HCT116 (cell line): ENCODE measurements at places on chromosomes 6 and 20. TPM values are rescaled to one million over a fixed set of nuclear protein-coding genes. Genes with fewer than 3 reads are reported as not detected.

DNA sequence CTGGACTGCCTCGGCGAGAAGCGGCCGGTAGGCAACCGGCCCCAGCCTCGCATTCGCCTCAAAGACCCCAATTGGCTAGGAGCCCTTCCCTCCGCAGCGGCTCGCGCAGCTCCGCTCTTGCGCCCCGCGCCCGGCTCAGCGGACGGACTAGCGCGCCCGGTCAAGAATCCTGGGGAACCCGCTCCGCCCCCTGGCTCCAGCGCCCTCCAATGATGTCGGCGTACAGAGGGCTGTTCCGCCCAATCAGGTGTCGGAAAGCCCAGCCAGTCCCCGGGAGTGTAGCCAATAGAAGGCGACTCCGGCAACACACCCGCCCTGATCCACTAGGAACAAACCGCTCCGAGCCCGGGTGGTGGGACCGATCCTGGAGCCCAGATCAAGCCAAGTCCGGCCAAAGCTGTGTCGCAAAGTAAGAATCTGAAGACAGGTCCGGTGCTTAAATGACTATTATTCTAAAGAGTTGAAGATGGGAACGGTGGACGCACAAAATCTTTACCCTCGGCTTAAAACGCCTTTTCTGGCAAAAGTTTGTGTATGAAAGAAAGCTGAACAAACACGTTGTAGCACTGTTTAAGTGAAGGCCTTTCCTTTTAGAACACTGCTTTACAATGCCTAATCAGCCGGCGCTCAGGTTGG, 132.2 kb downstream of the OGFRL1 start:
- DNase-seq = no peak

GRCh38 chr6:72894091-72894490, 272.2 kb downstream of the KCNQ5 start:
- no peak for DNase-seq

DNA sequence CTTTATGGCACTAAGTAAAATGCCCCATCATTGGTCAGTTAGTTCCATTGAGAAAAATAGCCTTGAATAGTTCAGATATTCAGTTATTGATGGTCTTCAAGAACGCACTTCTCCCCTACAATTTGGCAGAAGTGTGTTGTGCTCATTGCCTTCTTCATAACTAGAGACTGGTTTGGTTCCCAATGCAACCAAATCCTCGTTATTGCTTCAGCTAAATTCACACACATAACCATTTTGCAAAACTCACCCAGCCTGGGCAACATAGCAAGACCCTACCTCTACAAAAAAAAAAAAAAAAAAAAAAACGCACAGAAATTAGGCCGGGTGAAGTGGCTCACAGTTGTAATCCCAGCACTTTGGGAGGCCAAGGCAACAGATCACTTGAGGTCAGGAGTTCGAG, 32.1 kb downstream of the ZNF217 start:
- DNase-seq = no peak

DNA sequence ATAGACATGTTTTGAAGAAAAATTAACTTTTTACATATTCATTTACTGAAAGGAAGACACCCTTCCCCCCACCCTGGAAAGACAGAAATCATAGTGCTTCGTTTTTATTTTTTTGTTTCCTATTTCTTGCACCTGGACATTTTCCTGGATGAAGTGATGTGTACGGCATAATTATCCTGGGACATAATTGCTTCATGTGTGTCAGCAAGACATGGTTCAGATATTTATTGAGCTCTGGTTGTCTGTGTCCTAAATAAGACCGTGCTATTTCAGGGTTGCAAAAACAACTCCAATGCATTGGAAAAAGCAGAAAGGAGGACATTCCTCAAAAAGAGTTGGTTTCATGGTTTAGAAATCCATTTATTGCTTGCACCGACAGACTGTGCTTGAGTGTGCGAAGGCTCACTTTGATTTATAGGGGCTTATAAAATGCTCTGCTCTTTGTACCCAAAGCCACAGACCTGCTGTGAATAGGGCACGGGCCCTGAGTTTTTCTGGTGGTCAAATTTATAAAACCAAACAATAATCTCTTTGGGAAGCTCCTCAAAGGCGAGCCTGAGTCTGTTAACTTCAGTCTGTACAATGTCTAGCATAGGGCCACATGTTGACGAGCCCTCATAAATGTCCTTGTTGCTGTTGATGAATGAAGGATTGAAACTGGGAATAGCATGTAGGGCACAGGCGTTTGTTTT, 179.5 kb downstream of the SOX4 start:
- DNase-seq = no peak

DNA sequence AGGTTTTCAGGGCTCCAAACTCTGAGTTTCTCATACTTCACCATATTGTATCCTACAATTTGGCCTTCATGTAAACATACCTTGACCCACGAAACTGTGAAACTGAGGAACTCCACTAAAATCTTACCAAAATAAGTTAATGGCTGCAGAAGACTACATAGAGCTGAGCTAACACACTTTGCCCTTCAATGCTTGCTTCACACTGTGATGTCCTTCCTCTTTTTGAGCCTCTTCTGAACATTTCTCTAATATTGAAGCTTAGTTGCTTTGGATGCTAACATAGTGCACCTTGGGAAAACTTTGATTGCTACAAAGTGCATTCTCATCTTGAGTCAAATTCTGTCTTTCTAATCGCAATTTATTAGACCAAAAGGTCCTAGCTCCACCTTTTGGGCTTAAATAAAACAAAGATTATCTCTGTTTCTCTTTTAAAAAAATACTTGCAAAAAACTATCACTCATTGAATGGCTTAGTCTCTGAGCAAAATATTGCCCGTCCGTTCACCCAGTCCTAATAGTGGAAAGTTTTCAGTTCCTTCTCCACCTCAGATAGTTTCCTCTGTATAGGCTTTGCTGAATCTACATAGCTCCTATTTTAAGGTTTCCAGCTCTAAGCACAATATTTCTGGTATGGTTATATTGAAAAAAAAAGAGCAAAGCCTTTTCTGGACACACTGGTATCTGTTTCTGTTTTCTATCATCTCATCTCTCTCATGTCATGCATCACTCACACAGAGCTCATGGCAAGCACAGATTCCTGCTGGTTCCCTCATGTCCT, 494.6 kb downstream of the RFPL4B start:
- DNase-seq = no peak

DNA sequence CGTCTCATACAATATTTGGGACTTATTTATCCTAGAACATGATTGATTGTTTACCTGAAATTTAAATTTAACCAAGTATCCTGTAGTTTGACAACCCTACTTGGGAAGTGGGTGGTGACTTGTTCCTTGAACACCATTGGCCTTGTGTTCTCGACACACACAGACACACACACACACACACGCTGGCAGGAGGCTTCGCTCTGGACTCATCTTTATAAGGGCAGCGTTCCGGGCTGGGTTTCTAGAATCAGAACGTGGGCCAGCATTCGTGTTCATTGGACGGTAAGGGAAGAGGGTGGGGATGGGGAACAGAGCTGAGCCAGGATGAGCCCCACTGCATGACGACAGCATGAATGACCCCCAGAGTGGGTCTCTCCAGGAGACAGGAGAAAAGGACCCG, 16.2 kb upstream of the SSTR4 start:
- DNase-seq = no peak

BPI gene
- not detected for total RNA-seq

TNXB gene
- total RNA-seq = 8.5 TPM
